GF-D8 (cell line): ENCODE measurements at places on chromosomes 3 and 15.

- DNase-seq = no peak
These were observed 9.6 kb downstream of the CCNDBP1 start for GRCh38 chr15:43194795-43195194.

GRCh38 chr3:123834631-123835030 is 49.5 kb downstream of the MYLK start:
- no peak for DNase-seq

- no peak for DNase-seq
These were observed 146.1 kb upstream of the BCHE start for GRCh38 chr3:165983284-165983683.

- DNase-seq = no peak
These were observed 296.8 kb upstream of the CHRM5 start for GRCh38 chr15:33671456-33671855.

- no peak for DNase-seq
These were observed 971.6 kb downstream of the ZPLD1 start for GRCh38 chr3:103406320-103406850.

- no peak for DNase-seq
These were observed 936 bp downstream of the ZXDC start for GRCh38 chr3:126474498-126475412.

DNA sequence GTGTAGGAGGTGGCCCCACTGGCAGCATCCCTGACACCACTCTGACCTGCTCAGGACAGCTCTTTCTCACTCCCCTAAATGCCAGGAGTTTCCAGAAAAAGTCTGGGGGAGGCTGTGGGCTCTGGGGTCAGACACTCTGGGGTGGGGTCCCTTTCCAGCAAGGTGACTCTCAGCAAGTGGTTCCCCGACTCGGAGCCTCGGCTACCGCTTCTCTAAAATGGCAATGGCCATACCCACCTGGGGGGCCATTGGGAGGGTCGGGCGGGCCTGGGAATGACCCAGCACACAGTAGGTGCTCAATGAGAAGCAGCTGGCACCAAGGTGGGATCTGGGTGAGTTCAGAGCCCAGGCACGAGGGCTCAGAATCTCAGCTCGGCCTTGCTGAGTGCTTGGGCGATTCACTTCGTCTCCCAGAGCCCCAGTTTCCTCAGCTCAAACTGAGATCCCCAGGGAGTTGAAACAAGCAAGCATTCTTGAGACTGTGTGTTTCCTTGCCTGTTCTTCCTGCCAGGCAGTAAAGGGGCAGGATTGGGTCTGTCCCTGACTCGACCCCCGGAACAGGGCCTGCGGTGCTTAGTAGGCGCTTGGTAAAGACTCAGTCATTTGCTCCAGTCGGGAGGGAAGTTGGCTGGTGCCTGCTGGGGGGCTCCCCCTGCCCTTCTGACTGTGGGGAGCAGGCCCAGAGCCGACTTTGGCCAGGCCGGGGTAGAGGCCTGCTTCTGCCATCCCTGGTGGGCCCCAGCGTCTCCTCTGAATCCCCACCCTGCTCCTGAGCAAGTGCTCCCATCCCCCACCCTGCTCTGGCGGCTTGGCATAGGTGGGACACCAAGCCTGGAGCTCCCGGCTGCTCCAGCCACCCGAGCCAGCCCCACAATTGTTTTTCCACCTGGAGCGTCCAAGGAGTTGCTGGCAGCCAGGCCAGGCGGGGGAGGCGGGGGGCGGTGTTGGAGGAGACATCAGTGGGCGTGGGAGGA is 32.9 kb upstream of the FBLN2 start:
- DNase-seq = no peak

- no peak for DNase-seq
These were observed 393.3 kb downstream of the GRM7 start for GRCh38 chr3:7254251-7254650.

GRCh38 chr15:95327661-95328060 is 1002.8 kb upstream of the NR2F2 start:
- no peak for DNase-seq

- DNase-seq = no peak
These were observed 20.4 kb upstream of the CELF6 start for GRCh38 chr15:72340366-72340765.

- peak; percentile 52 for DNase-seq
These were observed 18.0 kb downstream of the ZDHHC19 start for GRCh38 chr3:196193133-196193735.

- DNase-seq = no peak
These were observed 966 bp downstream of the MYO1E start for GRCh38 chr15:59371458-59372351.

DNA sequence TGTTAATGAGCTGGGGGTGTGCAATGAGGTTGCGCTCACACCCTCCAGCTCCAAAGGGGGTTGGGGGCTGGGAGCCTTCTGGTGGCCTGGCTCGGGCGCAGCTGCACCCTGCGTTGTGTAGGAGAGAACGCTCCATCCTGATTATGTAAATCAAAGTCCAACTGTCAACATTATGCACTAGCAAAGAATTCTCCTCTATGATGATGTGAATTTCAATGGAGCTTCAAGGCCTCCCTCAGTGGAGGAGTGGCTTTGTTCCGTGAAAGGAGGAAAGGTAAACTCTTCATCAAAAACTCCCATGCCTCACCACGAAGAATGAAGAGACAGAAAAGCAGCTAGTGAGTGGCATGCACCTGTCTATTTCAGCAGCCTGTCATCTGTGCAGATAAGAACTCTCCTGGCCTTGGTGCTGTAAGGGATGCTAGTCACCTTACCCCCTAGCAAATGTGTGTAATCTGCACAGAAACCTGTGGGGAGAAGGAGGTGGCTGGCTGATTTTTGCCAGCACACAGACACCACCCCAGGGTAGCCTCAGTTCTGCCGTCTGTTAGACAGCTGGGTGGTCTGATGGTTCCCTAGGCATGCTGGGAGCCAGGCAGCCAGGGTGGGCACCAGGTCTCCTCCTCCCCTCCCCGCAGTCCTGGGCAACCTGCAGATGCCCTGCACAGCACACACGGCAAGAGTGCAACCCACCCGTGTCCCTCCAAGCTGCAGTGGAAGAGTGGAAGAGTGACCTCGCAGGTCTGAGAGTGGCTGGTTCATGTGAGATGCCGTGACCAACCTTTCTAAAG is 47.0 kb upstream of the TRPM1 start:
- no peak for DNase-seq

DNA sequence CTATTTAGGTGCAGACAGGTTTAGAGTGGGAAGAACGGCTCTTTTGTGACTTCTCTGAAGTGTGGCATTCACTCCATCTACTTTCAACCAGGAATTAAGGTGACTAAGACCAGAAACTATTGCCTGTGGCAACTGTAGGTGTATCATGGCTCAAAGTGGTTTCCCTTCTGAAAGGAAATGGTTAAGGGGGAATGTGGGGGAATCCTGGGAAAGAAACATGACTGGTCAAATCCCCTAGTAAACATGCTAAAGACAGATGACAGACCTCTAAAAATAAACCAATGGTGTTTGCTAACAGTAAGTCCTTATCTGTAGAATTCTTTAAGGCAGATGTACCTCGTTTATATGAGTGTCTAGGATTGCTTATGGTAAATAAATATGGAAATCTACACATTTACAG is 56.9 kb downstream of the MEGF11 start:
- no peak for DNase-seq

- DNase-seq = no peak
These were observed 55.9 kb downstream of the MRPS25 start for GRCh38 chr3:15009167-15009566.

DNA sequence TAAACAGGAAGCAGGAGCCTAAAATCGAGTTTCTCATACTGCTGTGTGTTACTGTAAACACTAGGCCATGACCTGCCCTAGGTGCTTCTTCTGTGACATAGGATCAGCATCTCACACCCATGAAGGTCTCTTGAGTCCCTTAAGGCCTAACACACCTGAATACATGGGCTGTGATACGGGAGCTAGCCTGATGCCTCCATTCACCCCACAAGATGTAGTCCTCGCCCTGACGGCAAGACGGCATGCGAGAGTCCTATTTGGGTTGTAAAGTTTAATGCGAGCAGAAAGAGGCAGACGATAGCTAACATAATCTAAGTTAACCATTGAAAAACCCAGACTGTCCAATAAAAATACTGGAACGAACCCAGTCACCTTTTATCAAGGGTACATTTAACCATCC is 241.1 kb upstream of the ICE2 start:
- no peak for DNase-seq

DNA sequence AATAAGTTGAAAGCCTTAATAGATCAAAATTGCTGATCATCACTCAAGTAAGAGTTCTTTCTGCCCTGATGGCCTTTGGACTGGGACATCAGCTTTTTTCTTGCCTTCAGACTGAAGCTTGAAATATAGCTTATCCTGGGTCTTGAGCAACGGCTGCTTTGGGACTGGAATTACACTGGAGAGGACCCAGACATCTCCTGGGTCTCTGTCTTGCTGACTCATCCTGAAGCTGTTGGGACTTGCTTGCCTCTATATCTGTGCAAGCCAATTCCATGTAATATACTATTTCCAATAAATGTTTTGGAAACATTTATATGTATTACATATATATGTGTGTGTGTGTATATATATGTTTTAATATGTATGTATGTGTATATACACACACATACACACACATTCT is 260.2 kb downstream of the PDZRN3 start:
- DNase-seq = no peak

DNA sequence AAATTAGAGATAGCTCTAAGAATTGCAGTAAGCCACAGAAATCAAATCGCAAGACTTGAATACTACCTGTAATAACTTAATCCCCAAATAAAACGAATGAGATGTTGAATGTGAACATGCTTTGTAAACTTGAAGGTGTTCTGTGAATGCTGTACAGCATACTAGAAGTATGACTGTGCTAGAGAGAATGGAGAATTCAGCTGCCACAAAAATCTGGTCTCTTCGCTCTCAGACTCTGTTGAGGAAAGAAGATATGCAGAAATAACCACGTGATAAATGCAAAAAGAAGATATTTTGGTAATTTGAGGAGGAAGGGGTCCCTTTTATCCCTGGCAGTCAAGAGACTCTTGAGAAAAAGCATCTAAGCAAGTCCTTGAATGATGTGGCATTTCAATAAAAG is 37.3 kb downstream of the ZBTB38 start:
- no peak for DNase-seq

DNA sequence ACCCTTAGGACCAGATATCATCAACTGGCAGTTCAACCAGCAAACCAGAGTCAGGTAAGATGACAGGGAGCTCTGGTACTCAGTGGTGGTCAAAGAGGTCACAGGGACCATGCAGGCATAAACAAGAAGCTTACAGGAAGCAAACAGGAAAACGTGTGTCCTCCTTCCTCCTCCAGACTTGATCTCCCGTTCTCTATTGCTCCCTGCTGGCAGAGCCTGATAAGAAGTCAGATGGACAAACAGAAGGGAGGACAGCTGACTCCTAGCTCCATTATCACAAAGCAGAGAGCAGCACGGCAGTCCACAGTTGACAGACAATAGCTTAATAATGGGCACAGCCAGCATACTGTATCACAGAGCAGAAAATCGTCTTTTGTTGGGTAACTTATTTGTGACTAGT is 156.5 kb upstream of the SLC2A2 start:
- no peak for DNase-seq

DNA sequence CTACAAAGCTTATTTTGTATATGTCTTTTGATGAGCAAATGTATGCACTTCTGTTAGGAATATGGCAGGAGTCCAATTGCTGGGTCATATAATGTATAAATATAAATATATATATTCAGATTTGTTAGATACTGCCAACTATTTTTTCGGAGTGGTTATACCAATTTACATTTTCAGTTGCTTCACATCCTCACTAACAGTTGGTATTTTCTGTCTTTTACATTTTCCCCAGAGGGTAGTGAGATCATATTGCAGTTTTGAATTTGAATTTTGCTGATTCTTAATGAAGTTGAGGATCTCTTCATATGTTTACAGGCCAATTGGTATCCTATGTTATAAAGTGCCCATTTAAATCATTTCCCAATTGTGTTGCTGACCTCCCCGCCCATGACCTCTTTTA is 139.0 kb upstream of the KCNMB2 start:
- DNase-seq = no peak

- DNase-seq = no peak
These were observed 768.1 kb downstream of the GBE1 start for GRCh38 chr3:80993241-80993945.

GRCh38 chr3:160055659-160056058 is 67.0 kb downstream of the IL12A start:
- DNase-seq = no peak

- DNase-seq = no peak
These were observed 74.3 kb downstream of the DGKG start for GRCh38 chr3:186287711-186288110.

DNA sequence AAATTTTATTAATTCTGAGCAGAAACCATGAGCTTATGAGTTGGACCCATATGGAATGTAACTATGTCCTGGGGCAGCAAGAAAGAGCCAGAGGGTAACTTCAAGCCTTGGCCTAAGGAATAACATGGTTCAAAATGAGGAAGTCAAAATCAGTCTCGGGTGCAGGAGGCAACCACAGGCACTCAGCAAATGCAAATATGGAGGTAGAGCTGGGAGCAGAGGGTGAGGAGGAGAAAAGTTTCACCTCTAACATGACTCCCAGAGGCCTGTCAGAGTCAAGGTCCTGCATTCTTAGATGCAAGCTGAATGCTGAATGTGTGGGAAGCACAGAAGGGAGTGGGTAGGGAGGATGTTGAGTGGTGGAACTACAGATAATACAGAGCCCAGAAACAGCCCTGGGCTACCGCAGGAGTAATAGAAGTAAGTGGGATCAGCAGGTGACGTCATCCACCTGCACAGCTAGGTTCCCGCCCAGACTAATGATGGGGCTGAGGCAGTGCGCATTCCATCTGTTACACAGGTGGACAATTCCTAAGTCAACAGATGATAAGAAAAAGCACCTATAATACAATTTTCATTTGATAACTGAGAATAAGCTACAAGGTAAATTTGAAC is 279.8 kb upstream of the ARRDC4 start:
- no peak for DNase-seq

GRCh38 chr3:98598492-98598891 is 5.1 kb upstream of the CPOX start:
- no peak for DNase-seq

DNA sequence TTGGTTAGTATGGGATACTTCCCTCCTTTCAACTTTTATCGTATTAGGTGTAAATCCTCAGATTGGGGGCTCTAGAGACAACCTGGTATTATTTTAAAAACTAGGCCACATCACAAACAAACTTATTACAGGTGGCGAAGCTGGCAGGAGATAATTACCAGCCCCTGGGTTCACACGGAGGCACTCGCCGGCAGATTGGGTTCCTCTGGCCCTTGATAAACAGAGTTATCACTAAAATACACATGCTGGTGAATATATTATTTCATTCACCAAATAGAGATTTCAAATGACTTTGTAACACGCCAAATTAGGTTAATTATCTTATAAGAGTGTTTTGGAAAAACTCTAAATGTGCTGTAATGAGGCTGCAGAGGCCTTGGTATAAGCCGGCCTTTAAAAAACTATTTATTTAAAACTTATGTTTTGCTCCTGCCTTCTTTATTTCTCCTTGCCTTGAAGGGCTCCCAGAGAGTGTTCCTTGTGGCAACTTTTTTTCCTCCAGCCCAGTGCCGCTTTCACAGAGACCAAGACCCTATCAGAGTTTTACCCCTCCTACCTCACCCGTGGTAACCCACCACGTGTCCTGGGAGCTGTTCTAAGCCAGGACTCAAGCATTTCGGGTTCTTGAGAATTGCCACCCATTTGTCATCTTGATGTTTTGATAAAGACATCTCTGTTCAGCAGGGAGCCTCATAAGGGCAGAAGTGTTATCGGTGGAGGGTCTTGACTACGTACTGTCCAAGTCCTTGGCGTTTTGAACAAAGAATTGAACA is 468.6 kb upstream of the CFAP20DC start:
- no peak for DNase-seq
